Bronchus fibroblast of lung (primary cell): ENCODE measurements at places on chromosomes 13 and 19. TPM values are rescaled to one million over a fixed set of nuclear protein-coding genes. Genes with fewer than 3 reads are reported as not detected.

ZNF878 gene
- 0.15 and 0.17 TPM in 2 replicates for total RNA-seq

KLHL1 gene
- total RNA-seq: not detected in 2 replicates

IL11 gene
- 2.4 and 10.4 TPM in 2 replicates for total RNA-seq

DAND5 gene
- not detected in 2 replicates for total RNA-seq

KCTD12 gene
- 11.4 and 15.0 TPM in 2 replicates for total RNA-seq
